ENCODE measurements at places on chromosomes 7 and 10.
A peak's percentile ranks its signal among the peaks of the same experiment; 100 is the strongest.

DNA sequence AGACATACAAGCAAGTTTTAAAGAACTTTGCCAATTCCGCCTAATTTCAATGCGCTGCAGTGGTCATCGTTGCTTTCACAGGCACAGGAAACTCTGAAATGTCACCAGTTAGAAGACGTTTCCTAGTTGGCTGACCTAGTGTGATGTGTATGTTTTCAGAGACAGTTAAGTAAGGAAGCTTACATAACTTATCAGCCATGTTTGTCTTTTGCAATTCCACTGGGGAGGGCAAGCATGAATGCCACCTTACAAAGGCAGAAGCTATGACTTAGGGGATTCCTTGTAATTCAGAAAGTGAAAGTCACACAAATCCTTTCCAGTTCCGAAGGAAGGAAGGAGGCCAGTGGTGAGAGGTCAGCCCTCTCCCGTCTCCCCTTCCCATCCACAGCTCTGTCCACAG is 15.0 kb upstream of the NPS start:
- peak; percentile 42 for DNase-seq

DNA sequence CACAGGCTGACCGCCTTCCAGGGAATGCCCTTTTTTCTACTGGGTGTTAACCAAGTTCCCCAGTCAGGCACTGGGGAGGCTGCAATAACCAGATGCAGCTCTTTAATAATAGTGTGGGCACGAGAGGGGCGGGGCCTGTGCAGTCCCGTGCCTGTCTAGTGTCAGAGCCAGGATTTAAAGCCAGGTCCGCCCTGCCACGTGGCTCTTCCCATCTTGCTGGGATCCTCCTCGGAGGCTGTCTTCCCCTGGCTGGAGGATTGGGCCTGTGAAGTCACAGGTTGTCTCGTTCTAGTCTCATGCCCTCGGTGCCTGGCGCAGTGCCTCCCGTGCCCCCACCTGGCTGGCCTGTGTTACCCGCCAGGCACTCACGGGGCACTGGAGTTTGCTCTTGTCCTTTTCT is 25.2 kb downstream of the TMEM120A start:
- DNase-seq: no peak

DNA sequence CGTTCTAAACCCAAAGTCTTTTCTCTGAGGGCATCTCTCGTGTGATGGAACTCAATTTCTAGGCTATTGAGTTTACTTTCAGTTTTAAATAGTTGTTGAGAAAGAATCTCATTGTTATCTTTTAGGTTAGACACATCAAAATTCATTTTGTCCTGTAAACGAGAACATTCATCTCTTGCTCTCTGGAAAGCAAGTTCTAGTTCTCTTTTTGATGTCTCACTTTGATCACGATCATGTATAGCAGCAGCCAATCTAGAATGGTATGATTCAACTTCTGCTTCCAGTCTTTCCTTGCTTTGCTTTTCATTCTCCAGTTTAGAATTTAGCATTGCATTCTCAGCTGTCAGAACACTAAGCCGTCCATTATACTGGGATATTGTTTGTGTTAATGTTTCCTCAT is 65.1 kb downstream of the ANKRD26 start:
- no peak for DNase-seq

GRCh38 chr10:127953876-127954275 is 47.0 kb downstream of the PTPRE start:
- DNase-seq: peak; percentile 35

- no peak for DNase-seq
These were observed 80.0 kb downstream of the NRCAM start for GRCh38 chr7:108376206-108376605.

DNA sequence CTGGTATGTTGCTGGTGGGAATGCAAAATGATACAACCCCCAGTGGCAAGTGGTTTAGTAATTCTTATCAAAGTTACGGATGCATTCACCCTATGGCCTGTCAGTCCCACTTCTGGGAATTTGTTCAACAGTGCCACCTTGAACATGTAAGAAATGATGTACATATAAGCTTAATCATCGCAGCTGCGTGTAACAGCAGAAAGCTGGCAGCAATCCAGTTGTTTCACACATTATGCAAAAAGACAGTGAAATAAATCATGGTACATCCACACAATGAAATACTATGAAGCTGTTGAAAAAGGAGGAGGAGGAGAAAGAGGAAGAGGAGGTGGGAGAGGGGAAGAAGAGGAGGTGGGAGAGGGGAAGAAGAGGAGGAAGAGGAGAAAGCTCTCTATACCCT is 76.2 kb upstream of the MYL10 start:
- peak; percentile 59 for DNase-seq

DNA sequence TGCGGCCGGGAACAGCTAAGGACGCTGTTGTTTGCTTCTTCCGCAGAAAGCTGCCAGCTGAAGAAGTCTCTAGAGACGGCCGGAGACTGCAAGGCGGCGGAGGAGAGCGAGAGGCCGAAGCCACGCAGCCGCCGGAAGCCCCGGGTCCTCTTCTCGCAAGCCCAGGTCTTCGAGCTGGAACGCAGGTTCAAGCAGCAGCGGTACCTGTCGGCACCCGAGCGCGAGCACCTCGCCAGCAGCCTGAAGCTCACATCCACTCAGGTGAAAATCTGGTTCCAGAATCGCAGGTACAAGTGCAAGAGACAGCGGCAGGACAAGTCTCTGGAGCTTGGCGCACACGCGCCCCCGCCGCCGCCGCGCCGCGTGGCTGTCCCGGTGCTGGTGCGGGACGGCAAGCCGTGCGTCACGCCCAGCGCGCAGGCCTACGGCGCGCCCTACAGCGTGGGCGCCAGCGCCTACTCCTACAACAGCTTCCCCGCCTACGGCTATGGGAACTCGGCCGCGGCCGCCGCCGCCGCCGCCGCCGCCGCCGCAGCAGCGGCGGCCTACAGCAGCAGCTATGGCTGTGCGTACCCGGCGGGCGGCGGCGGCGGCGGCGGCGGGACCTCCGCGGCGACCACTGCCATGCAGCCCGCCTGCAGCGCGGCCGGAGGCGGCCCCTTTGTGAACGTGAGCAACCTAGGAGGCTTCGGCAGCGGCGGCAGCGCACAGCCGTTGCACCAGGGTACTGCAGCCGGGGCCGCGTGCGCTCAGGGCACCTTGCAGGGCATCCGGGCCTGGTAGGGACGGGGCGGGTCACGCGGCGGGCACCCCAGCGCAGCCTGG is 2.4 kb downstream of the NKX2-3 start:
- DNase-seq: peak; percentile 70

- DNase-seq: no peak
These were observed 8.3 kb upstream of the PIP4K2A start for GRCh38 chr10:22722626-22723169.

DNA sequence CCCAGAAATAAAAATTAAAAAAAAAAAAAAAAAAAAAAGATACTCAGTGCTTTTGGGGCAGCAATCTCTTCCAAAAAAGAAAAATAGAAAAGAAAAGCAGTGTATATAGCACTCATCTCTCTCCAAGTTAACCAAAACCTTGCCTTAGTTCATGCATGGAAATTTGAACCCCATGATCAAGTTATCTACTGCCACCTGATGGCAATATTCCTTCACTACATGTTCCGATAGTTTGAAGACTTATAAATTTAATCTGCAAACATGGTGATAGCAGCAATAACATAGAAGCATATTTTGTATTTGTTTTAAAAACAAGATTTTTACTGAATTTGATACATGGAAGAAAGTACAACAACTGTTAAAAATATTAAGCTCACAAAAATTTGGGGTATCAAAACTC is 48.6 kb upstream of the SLIT1 start:
- peak; percentile 69 for DNase-seq

- DNase-seq: no peak
These were observed 203.1 kb downstream of the TFEC start for GRCh38 chr7:115827305-115828045.

- peak; percentile 14 for DNase-seq
These were observed 621 bp upstream of the MORN4 start for GRCh38 chr10:97633921-97634320.

GRCh38 chr7:51878865-51879264 is 562.3 kb upstream of the COBL start:
- DNase-seq: no peak

DNA sequence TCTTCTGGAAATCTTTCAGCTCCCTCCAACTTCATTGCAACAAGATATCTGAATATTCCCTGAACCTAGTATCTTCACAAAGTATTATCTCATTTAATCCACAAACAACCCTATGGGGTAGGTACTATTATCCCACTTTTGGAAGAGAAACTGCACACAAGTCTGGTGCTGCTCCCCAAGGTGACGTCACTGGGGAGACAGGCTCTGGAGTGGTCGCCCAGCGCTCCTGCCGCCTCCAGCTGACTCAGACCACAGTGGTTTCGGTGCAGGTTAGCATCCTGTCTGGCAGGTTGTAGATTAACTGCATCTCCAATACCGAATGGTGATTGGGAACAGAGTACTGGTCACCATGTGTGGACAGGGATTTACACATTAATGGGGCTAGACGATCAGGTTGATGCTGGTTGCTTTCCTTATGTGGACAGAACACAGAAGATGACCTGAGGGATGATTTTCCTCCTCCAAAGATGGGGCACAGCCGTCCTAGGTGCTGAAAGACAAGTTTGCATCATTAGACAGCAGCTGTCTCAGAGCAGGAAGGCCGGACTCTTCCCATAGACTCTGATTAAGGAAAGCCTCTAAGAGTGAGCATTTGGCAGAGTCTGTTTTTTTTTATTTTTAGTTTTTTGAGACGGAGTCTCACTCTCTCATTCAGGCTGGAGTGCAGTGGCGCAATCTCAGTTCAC is 128.6 kb downstream of the TRRAP start:
- no peak for DNase-seq

DNA sequence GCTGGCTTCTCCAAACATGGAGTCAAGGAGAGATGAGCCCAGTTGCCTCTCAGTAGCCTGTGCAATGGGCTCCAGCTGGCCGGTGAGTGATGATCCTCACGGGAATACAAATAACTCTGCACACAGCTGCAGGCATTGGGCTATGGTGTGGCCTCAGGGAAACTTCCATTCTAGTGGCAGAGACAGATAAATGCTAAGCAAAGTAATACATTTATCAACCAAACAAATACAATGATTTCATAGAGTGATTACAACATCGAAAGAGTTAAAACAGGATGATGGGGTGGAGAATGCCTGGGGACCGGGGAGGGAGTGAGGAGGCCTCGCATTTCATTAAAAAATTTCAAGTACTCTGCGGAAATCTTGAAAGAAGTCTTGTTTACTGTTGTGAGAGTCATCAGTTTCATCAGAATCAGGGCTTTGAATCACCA is 15.0 kb upstream of the AKR1B1 start:
- DNase-seq: no peak

GRCh38 chr7:77651575-77652162 is 44.6 kb upstream of the RSBN1L start:
- peak; percentile 53 for DNase-seq

GRCh38 chr7:94856643-94857042 is 50.8 kb upstream of the PPP1R9A start:
- DNase-seq: no peak

- DNase-seq: no peak
These were observed 61.0 kb upstream of the MKI67 start for GRCh38 chr10:128186959-128187787.

- DNase-seq: no peak
These were observed 190.9 kb upstream of the LYZL2 start for GRCh38 chr10:30820261-30820991.

- no peak for DNase-seq
These were observed 64.1 kb downstream of the MGAM2 start for GRCh38 chr7:142175594-142175993.

DNA sequence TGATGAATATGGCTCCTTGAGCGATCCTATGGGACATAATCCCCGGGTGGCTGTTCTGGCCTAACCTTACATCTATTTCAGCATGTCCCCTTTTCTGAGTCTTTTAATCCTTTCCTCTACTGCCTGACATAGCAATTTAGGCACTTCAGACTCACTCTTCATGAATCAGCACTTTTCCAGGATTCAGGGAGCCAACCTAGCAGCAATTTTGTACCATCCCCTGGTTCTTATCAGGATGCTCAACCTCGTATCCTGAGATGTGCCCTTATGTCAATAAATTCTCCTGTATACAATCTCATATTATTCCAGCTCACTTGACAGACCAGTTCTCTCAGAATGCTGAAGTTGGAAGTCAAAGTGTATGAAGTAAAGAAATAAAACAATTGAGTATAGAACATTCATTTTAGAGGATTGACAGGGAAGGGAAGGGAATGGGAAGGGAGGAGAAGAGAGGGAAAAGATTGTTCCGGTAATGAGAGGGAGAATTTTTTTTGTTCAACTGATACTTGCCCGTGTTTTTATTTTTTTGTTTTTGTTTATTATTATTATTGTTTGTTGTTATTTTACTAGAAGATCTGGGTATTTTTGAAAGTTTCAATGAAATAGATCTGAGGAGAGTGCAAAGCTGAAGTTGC is 8.2 kb upstream of the ZC3HAV1 start:
- DNase-seq: no peak

DNA sequence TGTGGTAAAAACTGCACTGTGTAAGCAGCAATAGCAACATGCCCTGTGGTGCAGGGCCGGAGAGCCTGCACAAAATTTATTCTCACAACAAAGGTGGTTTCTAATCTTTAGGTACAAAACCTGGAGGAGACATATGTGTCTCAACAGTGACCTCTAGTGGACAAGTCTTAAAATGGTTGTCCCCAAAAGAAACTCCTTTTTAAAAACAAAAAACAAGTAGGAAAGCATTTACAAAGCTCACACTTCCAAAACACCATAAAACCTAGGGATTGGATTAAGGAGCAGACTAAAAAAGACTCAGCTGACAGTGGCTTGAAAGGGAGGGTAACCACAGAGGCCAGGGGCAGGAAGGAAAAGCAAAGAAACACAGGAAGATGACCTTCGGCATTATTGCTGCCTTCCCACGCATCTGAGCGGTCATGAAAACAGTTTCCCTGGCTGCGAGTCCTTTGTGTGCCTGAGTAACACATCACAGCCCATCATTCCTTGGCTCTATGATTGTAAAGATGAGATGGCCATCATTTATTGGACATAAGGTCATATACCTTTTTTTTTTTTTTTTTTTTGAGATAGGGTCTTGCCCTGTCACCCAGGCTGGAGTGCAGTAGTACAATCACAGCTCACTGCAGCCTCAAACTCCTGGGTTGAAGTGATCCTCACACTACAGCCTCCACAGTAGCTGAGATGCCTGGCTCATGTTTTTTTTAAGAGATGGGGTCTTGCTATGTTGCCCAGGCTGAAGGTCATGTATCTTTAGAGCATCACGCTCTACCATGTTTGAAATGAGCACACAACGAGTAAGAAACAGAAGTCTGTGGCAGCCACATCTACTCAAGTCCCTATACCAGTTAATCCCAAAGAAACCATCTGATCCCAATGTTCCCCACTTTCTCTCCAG is 39.5 kb downstream of the RSU1 start:
- DNase-seq: peak; percentile 40

DNA sequence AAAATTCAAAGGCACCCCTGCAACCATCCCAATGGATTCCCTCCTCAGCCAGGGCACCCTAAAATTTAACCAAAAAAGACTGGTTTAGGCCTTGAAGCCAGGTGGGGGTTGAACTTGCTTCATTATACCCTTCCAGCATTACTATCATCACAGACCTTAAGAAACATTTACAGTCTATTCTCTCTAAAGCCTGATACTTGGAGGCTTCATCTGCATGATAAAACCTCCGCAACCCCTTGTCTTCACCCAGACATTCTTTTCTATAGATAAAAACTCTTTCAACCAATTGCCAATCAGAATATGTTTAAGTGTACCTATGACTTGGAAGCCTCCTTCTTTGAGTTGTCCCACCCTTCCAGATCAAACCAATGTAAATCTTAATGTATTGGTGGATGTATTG is 17.9 kb downstream of the AVL9 start:
- DNase-seq: no peak

GRCh38 chr7:29511851-29512250 is 51.8 kb upstream of the PRR15 start:
- DNase-seq: no peak

GRCh38 chr7:121267612-121268011 is 61.2 kb upstream of the WNT16 start:
- no peak for DNase-seq

GRCh38 chr7:17136126-17136525 is 162.3 kb upstream of the AHR start:
- DNase-seq: no peak
